Activated T-cell treated with anti-CD3 and anti-CD28 coated beads, Interleukin-2, amount 50 U/mL, for 4 hours (primary cell): ENCODE measurements at places on chromosomes 1 and 21.
A peak's percentile ranks its signal among the peaks of the same experiment; 100 is the strongest.

DNA sequence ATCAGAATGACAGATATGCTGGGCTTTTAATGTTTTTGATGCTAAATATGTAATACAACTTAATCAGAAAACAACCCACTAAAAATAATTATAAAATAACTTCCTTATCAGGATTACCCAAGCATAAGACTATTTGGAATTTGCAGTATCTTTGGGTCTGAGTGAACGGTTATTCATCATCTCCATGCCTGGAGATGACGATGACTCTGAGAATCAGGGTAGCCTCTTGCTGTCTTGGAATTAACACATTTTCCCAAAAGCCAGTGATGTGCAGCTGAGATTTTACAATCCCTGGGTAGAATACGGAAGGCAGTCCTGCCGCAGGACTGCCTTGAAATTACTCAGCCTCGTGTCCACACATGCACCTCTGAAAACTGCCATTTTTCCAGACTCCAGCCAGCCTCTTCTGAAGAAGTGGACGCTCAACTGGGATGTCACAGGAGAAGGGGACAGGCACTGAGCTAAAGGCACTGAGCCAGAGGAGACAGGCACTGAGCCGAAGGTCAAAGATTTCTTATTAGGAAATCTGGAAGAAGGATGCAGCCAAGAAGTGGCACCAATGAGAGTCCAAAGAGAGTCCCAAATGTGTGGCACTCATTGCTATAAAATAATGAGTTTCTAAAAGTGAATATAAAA, 85.5 kb downstream of the PGBD5 start:
- DNase-seq = no peak

DNA sequence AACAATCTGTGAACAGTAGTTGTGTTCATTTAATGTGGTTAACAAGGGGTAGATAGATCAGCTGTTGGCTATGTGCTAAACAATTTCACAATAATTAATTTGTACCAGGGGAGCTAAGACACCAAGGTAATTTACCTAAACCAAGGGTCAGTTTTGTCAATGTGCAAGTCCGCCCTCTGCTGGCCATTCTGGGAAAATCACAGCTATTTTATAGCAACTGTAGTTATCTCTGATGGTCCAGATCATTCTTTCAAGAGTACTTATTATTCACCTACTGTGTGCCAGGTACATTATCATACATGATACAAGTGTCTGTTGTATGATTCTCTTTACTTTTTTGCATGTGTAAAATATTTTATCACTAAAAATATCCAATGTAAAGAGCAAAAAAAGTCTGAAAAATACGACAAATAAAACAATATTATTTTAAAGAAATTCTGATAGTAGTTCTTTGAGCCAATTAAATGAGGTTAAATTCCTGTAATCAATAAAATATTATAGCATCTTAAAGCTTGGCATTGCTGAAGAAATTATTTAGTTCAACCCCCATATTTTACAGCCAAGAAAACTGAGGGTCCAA, 312.3 kb upstream of the FAM78B start:
- DNase-seq = peak; percentile 21

- no peak for DNase-seq
Observed at GRCh38 chr1:59202455-59202854, 94.4 kb upstream of the FGGY start.

DNA sequence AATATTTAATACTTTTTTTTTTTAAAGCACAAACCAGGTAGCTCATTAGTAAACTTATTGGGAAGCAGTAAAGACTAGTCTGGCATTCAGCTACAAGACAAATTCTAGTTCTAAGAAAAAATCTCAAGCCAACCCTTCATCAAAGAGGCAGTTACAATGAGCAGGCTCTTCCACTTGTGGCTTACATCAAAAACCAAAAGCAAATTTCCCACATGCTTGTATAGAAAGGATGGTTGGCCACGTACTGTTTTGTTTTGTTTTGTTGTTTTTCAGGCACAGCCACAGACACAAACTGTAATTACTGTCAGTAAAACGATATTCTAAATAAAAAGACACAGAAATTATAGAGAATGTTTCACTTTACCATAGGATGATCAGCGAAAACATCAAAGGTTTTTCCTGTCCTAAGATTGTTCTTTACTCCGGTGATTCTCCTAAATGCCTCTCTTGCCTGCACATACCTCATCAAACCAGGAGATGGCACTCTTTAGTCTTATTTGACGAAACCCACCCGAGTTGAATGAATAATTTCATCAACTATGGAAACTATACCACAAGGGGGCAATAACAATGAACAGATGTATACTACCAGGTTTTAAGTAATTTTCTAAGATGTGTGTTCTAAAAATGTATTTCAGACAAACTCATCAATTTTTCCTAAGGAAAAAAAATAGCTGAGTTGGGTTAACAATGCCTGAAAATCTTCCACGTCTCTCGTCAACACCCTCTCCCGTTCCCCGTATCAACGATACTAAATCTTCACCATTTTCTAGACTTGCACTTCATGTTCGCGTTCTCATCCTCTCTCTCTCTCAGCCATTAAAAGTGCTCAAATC, 26.9 kb downstream of the RPL5 start:
- DNase-seq = peak; percentile 33

- no peak for DNase-seq
Observed at GRCh38 chr1:152003846-152004442, 10.3 kb upstream of the S100A10 start.

GRCh38 chr1:6461538-6462411, 4.2 kb downstream of the TNFRSF25 start:
- no peak for DNase-seq

GRCh38 chr1:235946571-235946981, 79.9 kb upstream of the LYST start:
- no peak for DNase-seq

- no peak for DNase-seq
Observed at GRCh38 chr1:220067269-220068204, 21.2 kb upstream of the EPRS1 start.

DNA sequence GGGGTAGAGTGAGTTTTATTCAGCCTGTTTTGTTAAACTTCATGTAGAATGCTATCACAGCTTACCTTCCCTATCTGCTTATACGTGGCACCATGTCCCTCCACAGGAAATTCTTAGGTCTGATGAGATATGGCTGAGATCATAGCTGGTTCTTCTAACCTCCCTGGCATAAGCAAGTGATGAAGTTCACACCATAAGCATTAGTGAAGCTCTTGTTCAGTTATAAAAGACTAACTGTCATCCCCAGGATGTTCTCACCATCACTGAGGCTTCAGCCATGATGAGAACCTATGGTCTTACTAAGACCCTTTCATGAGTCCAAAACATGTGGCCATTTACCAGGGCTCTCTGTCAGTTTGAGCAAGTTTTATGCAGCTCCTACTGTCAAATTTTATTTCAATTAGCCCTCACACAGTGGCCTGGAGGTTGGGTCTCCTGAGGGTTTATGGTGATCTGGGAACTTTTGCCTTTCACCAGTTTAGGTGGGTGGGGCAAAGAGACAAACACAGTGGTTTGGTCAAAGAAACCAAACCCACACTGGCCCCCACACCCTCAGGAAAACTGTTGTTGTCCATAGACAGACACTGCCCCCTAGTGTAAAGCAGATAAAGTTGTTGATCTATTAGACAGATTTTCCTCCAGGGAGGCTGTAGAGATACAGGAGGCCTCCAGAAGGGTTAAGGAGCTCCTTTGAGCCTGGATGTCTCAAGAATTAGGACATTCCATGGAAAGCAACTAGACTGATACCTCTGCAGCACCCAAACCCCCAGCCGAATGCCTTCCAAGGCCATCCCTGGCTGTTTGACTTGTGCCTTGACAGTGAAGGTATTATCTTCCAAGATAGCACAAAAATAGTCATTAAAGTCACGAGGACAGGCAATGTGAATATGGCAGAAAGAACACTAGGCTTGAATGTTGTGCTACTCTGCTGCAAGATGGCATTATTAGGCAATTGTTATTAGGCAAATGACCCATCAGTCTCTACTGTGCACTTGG, 5.0 kb downstream of the SLC22A15 start:
- no peak for DNase-seq

GRCh38 chr1:232620356-232620969, 9.5 kb downstream of the SIPA1L2 start:
- no peak for DNase-seq

DNA sequence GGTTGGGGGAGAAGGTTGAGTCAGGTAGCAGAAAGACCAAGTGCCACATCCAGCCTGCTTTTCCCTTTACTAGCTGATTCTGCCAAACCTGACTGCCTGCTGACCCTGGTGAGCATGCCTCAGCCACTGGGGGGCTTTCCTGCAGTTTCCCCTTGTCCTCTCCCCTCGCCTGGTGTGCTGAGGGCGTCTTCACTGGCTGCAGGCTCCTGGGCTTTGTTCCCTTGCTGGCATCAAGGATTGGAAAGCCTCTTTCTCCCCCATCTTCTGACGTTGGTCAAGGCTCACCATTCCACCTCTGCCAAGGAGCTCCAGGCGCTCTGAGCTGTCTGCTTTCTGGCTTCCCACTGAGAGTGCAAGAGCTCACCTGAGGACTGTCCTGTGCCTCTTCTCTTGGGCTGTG, 28.4 kb downstream of the MAN1C1 start:
- no peak for DNase-seq

GRCh38 chr1:150262388-150263320, 5.1 kb downstream of the CA14 start:
- no peak for DNase-seq

DNA sequence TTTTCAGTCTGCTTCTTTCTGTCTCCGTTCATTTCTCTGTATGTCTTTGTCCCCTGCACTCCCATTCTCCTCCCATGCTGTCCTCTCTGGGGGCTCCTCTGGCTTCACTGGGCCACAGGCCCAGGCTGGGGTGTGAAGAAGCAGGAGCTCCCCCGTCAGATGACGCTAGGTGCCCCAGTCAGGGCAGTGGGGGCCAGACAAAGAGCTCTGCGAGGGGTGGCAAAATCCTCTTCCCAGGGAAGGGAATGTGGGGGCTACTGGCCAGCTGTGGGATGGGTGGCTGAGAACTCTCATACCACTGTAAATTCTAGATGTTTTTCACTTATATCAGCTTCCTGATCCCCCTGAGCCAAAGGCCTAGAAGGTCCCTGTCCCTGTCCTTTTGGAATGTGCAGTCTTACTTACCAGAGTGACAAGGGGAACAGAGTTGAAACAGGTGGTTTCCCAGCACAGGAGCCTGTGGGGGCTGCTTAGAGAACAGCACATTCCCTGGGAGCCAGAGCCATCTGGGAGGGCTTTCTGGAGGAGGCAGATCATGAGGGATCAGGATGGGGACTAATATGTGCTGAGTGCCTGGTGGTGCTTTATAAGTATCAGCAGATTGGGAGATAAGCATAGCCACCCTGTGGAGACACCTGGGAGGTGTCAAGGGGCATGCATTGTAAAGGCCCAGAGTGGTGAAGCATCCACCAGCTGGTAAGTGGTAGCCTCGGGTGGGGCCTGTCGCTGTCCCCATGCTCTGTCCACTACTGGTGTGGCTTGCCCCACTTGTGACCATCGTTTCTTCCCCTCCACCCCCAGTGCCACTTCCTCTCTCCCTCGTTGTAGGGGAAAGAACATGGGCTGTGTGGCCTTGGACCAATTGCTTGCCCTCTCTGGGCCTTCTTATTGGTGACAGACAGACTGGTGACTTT, 10.1 kb upstream of the PADI1 start:
- DNase-seq = no peak

- DNase-seq = no peak
Observed at GRCh38 chr1:15004396-15004795, 149.2 kb upstream of the TMEM51 start.

DNA sequence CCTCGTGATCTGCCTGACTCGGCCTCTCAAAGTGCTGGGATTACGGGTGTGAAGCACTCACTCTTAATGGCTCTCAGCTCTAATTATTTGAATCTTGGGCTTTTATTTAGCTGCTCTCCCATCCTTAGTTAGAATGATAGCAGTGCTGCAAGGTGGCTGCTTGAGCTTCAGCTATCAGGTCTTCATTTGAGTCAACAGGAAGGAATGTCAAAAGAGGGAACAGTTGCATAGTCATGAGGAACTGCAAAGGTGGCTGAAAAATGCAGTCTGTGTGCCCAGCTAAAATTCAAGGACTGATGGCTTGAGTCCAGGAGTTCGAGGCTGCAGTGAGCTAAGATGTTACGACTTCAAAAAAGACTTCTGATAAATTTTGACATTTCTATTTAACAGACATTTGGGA, 55.6 kb downstream of the UCK2 start:
- DNase-seq = no peak

DNA sequence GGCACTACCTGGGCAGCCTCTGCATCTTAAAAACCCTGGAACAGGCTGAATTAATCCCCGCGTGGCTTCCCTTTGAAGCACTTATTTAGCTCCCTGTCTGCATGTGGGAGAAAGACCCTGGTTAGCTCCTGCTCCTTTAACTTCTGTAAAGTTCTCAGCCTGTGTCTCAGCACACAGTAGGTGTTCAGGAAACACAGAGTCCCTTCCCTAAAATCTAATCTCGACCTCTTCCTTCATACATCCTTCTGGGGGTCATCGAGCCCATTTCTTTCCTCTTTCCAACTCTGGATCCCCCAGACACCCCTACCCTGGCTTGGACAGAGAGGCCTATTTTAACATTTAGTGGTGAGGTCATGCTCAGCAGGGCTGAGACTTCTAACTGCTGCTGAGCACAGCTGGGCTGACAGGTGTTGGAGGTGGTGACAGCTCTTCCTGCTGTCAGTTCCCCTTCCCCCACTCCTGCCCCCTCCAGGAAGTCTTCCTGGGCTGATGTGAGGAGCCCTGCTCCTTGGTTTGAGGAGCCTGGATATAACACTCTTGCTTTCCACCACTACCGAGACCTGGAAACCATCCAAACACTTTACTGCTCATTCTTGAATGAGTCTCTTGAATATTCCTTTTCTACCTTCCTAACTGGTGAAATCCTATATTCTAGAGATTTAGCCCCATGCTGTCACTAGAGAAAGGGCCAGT, 5.3 kb downstream of the E2F2 start:
- DNase-seq = no peak

- DNase-seq = no peak
Observed at GRCh38 chr21:16568661-16569060, 838.9 kb downstream of the USP25 start.

DNA sequence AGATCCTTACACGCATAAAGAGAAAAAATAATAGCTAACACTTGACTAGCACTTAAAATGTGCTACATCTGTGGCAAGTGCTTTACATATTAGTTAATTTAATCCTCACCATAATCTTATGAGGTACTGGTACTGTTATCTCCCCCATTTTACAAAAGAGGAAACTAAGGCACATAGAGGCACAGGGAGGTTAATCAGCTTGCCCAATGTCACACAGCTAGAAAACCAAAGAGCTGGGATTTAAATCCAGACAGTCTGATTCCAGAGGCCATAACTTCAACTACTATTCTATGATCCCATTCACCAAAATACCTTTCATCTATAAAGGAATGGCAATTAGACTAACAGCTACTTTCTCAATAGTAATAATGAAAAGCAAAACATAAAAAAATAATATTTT, 11.7 kb downstream of the SPOCD1 start:
- no peak for DNase-seq

- no peak for DNase-seq
Observed at GRCh38 chr1:147635342-147635741, 35.0 kb downstream of the ACP6 start.

GRCh38 chr1:181208967-181209366, 120.5 kb downstream of the IER5 start:
- DNase-seq = no peak
